Testis (tissue), 5 donors: ENCODE measurements at places on chromosomes 7 and 10. TPM values are rescaled to one million over a fixed set of nuclear protein-coding genes. Genes with fewer than 3 reads are reported as not detected.

PRTFDC1 gene
- 1.2 TPM for total RNA-seq

- DNase-seq, result no peak
Measured at GRCh38 chr7:1452205-1452604, 7.1 kb downstream of the MICALL2 start.

DNA sequence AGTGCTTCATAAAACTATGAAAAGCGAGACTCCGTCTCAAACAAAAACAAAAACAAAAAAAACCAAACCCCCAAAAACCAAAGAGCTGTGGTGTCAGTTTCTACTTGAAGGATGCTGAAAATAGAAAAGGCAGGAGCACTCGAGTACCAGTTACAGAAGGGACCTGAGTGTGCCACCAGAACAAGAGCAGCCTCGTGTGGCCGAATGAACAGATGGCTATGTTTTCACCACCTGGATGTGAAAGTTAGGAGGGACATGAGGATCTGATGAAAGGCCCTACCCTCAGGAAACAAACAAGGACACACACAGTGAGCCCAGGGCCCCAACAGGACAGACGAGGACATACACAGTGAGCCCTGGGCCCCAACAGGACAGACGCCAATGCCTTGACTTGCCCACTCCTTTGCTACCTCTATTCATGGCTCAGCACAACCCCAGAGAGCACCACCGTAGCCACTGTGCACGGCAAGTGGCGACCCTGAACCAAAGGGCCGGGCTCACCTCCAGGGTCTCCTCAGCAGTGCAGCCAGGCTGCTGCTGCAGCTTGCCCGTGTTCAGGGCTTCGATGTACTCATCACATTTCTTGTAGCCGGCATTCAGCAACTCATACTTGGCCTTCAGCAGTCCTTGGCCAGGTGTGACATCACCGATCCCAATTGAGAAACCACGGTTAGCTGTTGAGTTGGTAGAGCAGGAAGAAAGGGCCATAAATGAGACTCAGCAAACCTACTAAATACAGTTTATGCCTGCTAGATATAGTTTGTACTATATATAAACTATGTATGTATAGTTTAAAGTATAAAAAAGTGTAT, 24.9 kb downstream of the POLR3A start:
- DNase-seq, result no peak

DNA sequence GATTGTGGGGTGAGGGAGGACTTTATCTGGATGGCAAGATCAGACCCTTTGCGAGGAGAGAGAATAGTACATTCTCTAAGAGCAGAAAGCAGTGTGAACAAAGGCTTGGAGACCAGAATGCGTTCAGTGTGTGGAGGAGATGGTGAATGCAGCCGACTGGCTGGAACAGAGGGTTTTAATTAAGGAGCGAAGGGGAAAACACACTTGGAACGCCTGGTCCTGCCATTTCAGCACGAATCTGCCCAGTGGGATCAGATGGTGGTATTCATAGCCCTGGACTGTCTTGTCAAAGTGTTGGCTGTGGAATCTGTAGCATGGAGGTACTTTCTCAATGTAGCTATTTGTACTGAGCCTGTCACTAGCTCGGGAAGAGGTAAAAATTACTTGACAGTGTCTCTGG, 260.9 kb downstream of the SLC25A13 start:
- DNase-seq, result no peak

- DNase-seq, result no peak
Measured at GRCh38 chr7:139153832-139154231, 44.3 kb upstream of the ZC3HAV1 start.

DNA sequence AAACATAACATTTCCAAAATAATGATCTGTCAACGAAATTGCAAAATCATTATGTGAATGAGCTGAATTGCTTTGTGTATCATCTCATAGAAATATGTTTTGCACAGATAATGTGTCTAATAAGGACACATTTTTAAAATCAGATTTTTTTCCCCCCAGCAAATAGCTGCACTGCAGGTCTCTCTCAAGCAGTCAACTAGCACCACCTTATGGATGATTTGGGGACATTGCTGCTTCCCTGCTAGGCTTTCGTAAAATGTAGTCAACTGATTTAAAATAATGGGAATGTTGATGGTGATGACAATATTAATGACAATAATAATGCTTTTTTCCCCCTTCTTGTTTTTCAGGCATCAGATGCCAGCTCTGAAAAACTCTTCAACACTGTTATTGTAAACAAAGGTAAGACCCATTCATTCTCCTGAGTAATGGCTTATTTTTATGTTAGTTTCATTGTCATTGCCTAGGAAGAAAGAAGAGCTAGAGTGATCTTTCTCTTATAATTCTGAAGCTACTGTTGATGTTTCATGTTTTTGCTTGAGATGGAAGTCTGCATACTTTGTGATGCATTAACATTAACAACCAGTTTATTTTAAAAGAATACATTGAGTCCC, 433.6 kb upstream of the GALNT17 start:
- peak; percentile 53 for DNase-seq

HIPK2 gene
- total RNA-seq, result 22.4 TPM

STK32C gene
- total RNA-seq, result 34.2 TPM

GRCh38 chr10:7302930-7303557, 107.8 kb downstream of the SFMBT2 start:
- no peak for DNase-seq

AFAP1L2 gene
- 4.0 TPM for total RNA-seq

GRCh38 chr7:81624650-81625631, 144.9 kb downstream of the HGF start:
- DNase-seq, result no peak

DNA sequence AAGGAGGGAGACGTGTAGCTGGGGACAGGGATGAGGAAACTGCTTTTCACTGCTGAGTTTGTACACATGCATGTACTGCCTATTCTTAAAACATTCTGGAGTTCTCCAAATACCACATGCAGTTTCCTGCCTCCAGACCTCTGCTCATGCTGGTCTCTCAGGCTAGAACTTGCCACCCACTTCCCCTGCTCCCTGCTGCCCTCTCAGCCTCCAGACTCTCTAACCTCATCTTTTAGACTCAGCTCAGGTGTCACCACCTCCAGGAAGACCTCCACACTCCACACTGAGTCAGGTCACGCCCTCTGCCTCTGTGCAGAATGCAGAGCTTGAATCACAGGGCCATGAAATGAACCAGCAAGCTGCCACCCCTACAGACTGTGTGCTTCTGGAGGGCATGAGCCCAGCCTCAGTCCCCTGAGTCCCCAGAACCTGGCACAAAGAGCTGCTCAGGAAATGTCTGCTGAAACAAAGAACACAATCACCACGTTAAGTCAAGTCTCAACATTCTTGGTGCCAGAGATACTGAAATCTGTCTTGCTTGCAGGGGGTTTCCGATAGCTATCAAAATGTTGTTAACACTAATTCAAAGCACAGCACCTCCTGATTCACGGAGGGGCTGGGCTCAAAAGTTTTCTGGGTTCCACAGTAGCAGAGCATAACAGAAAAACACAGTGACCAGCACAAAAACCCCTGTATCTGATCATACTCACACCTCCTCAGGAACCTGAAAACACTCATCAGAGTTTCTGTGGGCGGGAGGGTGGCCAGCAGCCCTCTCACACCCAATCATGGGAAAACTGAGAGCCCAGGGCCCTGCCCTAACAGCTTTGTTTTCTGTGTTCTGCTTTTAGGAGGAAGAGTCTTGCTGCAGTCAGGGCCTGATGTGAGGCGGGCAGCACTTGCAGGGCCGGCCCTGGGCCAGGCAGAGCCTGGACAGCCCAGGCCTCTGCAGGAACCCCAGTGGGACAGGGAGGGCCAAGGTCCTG, 21.1 kb downstream of the FAM53B start:
- DNase-seq, result peak; percentile 55

DNA sequence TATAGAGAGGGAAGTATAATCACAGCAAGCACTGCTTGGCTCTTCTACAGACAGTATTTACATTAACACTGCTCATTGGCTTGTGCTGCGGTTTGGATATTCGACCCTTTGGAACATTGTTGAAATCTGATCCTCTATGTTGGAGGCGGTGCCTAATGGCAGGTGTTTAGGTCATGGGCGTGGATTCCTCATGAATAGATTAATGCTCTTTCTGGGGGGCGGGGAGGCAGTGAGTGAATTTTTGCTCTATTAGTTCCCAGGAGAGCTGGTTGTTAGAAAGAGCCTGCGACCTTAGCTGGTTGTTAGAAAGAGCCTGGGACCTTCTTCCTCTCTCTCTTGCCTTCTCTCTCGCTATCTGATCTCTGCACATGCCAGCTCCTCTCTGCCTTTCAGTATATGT, 77.3 kb upstream of the SVIL start:
- DNase-seq, result no peak

DNA sequence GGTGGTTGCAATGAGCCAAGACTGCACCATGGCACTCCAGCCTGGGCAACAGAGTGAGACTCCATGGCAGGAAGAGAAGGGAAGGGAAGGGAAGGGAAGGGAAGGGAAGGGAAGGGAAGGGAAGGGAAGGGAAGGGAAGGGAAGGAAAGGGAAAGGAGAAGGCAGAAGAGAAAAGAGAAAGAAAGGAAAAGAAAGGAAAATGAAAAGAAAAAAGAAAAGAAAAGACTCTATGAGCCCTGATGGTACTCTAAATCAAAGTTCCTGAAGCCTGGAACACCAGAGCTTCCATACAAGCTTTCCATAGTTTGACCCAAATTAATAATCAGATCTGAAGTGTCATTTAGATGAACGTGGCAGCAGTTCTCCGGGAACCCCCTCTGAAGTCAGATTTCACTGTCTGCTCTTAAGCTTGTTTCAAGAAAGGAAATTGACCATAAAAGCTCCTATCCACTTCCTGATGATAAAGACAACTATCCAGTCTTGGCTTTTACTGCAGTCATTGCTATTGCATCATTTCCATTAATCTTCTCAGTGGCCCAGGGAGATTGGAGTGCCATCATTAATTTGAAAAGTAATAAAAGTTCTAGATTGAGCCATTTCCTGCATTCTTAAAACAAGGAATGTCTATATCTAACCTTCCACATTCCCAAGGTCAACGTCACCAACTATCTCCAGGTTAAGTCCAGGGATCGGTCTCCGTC, 44.2 kb upstream of the FRMD4A start:
- DNase-seq, result no peak

DNA sequence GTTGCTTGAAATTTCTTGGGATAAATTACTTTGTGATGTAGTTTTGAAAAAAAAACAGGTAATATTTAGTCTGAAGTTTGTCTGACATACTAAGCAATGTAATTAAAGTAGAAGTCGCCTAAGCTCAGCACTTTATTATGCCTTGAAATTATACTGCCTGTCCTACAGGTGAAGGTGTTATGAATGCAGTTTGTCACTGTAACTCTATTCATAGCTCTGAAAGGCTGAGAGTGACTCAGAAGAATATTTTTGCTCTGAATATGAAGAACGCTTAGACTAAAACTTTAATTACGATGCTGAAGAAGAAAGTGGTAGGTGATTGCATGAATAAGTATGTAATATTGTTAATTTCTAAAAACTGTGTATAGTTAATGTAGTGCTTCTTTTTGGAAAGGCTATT, 9.2 kb downstream of the CFTR start:
- no peak for DNase-seq

DNA sequence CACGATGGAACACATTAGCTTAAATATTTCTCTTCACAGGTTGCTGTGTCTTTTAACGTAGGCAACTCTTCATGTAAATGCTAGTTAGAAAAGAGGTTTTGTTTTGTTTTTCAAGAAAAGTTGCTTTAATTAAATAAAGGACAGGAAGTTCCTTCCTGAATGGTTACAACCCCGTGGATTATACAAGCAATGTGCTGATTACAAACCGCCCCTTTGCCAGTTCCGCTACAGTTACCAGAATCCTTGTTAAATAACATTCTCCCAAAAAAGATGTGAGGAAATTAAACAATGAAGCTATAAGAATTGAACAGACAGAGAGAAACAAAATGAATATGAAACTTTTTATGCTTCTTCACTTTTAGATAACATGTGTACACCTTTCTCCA, 75.1 kb downstream of the LYZL2 start:
- DNase-seq, result peak; percentile 40

- DNase-seq, result no peak
Measured at GRCh38 chr10:49309691-49310411, 10.9 kb downstream of the C10orf71 start.

GRCh38 chr10:3239066-3239919, 66.7 kb upstream of the PITRM1 start:
- DNase-seq, result peak; percentile 83

SDK1 gene
- 36.2 TPM for total RNA-seq

CHST3 gene
- 107 TPM for total RNA-seq

MLLT10 gene
- 144 TPM for total RNA-seq

- no peak for DNase-seq
Measured at GRCh38 chr7:79227044-79227443, 226.4 kb downstream of the MAGI2 start.

DNA sequence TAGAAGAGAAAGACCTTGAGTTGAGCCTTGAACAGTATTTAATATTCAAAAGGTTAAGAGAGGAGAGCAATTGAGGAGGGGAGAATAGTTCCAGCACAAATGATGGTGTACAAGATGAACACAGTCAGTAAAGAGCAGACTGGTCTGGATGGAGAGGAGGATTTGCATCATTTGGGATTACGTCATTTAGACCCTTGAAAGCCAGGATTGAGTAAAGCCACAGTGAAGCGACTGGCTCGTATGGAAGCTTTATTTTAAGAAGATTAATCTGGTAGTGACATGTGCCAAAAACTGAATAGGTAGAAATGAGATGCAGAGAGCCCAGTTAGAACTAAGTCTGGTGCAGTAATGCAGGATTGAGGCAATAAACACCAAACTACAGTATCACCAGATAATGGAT, 52.6 kb downstream of the TRUB1 start:
- DNase-seq, result no peak

PAX2 gene
- total RNA-seq, result 1.1 TPM

GRCh38 chr10:59960751-59961150, 54.4 kb upstream of the CCDC6 start:
- DNase-seq, result no peak

- DNase-seq, result no peak
Measured at GRCh38 chr10:43048301-43049051, 28.4 kb upstream of the RET start.

DNA sequence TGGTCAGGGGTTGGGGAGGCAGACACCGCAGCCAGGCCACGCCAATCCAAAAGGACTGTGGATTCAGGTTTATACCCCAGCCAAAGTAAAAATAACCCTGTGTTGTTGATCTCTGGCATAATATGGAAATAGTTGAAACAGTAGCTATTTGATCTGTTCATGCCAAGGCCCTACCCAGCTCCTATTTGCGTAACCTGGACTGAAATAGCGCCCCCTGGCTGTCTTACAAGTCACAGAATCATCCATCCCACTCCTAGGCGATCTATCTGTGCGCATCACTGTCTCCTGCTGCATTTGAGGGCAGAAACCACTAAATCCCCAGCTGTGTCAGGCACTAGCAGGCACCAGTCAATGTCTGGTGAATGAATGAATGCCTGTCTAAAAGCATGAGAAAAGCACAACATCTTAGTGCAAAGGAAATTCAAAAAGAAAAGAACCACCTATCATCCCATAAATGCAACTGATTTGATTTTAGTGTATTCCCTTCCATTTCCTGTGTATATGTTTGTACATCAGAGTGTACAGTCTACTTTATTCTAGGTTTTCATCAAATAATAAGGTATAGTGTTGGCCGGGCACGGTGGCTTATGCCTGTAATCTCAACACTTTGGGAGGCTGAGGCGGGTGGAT, 160.0 kb downstream of the SLIT1 start:
- DNase-seq, result peak; percentile 86
